ENCODE measurements at places on chromosomes 11 and 22.
A peak's percentile ranks its signal among the peaks of the same experiment; 100 is the strongest.

DNA sequence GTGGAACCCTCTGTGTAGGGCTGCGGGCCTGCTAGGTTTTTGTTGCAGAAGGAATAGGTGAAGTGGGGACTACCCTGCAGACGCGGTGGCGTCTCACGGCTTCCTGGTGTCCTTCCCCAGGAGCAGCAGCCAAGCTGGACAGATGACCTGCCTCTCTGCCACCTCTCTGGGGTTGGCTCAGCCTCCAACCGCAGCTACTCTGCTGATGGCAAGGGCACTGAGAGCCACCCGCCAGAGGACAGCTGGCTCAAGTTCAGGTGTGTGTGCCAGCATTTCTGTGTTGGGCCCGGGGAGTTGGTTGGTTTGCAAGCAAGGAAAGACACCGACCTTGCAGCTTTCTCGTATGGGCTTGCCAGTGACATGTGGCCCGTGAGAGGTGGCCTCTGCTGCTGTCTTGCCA lies 15.3 kb downstream of the TAB1 start:
- no peak for DNase-seq

DNA sequence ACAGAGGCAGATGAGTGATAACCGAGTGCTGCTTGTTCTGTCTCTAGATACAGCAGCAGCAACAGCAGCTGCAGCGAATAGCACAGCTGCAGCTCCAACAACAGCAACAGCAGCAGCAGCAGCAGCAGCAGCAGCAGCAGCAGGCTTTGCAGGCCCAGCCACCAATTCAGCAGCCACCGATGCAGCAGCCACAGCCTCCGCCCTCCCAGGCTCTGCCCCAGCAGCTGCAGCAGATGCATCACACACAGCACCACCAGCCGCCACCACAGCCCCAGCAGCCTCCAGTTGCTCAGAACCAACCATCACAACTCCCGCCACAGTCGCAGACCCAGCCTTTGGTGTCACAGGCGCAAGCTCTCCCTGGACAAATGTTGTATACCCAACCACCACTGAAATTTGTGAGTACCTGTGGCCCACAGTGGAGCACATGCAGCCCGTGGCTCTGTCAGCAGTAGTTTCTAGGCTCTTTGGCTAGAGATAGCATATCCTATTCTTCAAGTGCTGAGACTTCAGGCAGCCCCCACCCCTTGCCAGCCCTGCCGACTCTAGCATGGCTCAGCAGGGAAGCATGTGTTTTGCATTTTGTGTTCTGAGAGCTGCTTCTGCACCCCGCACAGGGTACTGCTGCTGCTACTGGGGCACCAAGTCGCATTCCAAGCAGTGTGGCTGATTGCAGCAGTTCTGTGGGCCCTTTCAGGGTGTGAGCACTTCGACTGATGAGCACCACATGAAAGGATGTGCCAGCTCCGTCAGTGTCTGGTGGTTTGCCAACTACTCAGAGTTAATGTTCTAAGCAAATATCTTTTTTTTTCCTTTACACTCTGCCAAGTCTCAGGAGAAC lies 59.2 kb downstream of the MED15 start:
- no peak for DNase-seq

- DNase-seq = no peak
These were observed 1.9 kb downstream of the FDX1 start for GRCh38 chr11:110431674-110432073.

- peak; percentile 37 for DNase-seq
These were observed 314.7 kb upstream of the SORL1-AS1 start for GRCh38 chr11:121767433-121767832.

GRCh38 chr22:46247443-46247975 lies 2.6 kb downstream of the CDPF1 start:
- DNase-seq = no peak

DNA sequence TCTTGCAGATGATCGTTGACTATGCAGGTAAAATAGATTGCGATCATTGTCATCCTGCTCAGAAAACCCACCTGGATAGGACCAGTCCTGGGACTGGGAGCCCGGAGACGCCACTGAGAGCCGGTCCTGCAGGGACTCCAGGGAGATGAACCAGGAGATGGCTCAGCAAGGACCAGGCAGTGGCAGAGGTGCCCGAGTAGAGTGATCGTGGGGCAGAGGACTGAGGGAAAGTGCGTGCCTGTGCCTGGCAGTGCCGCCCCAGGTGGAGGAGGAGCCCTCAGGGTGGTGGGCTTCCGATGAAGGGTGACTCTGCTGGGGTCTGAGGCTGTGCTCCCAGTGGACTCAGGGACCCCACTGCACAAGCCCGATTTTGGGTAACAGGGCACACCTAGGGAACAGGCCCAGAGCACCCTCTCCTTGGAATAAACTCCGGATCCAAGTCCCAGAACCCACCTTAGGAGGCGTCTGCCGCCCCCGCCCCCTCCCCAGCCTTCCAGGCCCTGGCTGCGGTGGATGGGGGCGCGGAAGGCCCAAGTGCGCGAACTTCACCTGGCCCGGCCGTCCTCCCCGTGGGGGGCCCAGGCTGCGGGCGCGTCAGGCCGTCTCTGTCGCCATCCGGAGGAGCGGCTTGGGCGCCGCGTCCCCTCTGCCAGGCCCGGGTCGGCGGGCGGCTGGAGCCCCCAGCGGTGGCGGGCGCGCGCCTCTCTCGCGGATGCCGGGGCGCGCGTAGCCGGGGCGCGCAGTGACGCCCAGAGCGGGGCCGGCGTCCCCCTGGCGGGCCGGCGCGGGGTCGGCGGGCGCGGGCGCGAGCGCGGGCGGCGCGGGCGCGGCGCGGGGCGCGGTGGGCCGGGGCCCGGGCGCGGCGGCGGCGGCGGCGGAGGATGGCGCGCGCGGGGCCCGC lies 1338.8 kb downstream of the BRD1 start:
- DNase-seq = no peak

- no peak for DNase-seq
These were observed 166.0 kb downstream of the TENM4 start for GRCh38 chr11:79274636-79275331.

GRCh38 chr11:5258543-5259262 lies 4.1 kb upstream of the HBG2 start:
- DNase-seq = no peak

DNA sequence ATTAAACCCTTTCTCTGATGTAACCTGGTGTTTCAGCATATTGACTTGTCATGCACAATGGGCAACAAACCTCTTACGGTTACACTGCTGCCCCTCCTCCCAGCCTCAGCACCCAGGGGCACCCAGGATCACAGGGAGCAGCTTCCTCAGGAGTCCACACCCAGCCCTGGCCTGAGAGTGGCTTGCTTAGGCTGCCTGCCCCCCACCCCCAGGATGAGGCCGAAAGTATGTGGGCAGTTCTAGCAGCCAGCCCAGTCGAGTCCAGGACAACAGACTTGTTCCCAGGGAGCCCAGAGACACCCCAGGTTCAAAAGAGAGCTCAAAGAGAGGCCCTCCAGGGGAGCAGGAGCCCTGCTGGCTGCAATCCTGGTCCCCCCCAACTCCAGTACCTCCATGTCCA lies 108.1 kb upstream of the THY1 start:
- no peak for DNase-seq

DNA sequence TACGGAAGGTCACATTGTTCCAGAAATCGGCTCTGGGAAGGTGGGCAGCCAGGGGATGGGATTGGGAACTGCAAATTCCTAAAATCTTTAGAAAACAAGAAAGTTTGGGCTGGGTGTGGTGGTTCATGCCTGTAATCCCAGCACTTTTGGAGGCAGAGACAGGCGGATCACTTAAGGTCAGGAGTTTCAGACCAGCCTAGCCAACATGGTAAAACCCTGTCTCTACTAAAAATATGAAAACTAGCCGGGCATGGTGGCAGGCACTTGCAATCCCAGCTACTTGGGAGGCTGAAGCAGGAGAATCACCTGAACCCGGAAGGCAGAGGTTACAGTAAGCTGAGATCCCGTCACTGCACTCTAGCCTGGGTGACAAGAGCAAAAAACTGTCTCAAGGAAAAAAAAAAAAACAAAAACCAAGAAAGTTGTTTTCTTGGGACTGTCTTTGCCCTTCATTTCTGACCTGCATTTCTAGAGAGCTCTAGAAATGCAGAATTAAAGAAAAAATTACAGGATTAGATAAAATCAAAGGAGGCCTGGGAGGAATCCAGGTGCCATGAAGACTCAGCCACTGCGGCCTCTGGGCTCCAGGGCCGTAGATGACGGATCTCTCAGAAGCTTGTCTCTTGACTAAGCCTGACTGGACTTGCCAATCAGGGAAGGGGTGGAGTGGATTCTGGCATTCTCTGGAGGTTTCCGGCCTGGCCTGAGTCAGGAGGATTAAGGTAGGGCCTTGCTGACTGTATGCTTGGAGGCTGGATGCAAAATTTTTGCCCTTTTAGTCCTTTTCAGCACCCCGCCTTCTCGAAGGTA lies 5.3 kb upstream of the MALAT1 start:
- no peak for DNase-seq

GRCh38 chr22:17201285-17201945 lies 17.8 kb downstream of the ADA2 start:
- DNase-seq = no peak

DNA sequence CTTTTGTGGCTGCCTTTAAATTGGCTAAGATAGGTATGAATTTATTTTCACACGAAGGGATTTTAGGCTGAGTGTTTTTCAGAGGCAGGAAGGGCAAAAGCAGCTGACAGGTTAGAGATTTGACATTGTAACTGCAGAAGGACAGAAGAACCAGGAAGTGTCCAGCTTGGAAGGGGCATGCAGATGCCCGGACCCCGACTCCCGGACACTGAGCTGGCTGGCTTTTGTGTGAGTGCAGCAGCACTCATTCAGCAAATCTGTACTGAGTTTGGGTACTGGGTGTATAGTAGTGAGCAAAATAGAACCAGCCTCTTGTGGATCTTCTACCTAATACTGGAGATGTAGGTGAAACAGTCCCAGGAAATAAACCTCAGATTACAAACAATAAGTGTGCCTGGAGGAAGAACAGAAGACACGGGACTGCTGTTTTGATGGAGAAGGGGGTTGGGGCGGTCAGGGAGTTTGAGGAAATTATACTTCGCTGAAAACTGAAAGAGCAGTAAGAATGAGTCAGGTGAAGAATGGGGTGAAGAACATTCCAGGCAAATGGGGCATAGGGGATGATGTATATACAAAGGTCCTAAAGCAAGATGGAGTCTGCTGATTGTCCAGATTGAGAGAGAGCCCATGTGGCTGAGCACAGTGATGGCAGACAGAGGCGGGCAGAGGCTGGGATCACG lies 64.6 kb downstream of the PPFIBP2 start:
- DNase-seq = no peak

DNA sequence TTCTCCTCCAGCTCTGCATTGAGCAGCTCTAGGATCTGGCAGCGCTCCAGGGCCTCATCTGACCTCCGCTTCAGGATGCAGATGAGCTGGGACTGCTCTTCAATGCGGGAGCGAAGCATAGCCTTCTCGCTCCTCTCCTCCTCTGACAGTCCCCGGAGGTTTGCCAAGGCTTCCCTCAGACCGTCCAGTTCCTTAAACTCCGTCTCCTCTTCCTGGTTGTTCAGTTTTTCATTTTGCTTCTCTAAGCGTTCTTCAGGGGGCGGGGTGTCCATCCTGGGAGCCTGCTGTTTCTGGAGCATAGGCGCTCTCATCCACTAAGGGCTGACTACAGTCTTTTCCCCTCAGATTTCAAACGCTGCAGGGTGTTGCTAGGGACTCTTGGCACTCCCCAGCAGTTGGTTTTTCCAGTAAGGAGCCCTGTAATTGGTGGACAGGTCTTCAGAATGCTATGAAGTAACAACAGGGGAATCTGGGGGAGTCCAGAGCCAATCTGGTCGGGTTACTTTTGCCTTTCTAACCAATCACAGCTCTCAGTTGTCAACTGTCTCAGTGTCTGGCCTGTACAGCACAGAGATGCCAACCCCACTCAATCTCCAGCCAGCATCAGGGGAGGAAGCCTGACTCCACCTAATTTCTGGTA lies at the start of gene CCDC89:
TSS of gene CCDC89 (minus strand) at position 376 of the 640 bp plus-strand sequence. CDS start at position 311, 65 bp downstream.
- DNase-seq = no peak

DNA sequence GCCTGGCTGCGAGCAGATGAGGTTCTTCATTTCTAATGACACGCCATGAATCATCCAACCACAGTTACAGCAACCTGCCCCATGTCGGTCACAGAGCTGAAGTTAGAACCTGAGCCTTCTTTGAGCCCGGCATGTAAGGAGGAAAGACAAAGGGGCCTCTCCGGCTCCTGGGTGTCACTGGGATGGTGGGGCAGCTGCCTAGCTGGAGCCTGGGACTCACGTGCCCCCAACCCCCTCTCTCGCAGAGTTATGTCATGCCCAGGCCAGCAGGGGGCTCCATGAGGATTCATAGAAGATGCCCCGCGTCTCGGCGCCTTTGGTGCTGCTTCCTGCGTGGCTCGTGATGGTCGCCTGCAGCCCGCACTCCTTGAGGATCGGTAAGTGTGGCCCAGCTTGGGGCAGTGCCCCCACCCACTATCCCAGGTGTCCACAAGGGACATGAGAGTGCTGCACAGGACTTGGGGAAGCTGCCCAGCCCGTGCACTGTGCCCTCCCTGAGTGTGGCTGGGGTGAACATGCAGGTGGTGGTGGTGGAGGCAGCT lies 148.5 kb downstream of the GRIK4 start:
- peak; percentile 49 for DNase-seq

- DNase-seq = no peak
These were observed 15.7 kb downstream of the MN1 start for GRCh38 chr22:27785831-27786230.

- no peak for DNase-seq
These were observed 61.5 kb downstream of the MYEOV start for GRCh38 chr11:69355346-69355940.

DNA sequence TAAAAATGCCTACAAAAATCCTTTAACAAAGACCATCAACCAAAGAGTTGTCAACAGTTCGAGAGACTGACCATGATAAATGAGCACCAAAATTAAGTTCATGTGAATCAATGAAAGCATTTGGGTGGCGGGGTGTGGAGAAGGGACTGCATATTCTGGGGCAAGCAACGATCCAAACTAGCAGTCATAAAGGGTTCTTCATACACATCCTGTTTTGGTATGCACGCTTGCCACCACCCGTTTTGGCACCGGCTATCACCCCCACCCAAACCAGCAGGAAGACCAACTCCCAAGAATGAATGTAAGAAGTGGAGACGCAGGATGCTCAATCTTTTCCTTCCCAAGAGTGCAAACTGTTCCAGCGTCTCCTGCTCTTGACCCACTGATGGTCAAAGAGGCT lies 80.8 kb downstream of the SGSM3 start:
- DNase-seq = no peak

DNA sequence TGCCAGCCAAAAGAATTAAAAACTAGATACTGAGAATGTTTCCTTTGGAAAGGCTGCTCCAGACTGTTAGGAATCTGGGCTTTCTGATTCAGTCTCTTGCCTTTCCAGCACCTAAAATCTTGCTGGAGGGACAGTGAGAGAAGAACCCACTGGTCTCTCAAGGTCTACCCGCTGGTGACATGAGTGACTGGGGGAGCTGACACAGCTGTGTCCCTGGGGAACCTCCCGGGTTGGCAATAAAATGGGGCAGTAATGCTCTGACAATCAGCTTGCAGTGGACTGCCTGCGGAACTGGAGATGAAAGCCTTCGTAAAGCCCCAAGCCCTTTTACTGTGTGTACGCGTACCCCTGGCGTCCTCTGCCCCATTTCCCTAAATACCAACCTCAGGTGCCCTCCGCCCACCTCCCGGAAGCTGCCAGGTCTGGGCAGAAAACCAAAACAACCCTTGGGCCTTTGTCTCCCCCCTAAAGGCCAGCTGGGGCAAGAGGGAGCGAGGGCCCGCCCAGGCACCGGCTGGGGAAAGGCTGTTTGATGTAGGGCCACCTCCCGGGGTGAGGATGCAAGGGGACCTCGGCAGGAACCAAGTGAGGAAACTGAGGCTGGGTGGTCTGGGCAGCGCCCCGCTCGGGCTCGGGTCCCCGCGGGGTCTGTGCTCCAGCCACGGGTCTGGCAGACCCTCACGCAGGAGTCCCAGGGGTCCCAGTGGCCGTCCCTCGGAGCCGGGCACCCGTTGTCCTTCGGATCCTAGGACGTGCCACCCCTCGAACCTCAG lies 741 bp downstream of the CARS1 start:
- no peak for DNase-seq
